ENCODE measurements at places on chromosomes 13 and 19.
A peak's percentile ranks its signal among the peaks of the same experiment; 100 is the strongest.

- peak; percentile 49 for DNase-seq
Observed at GRCh38 chr19:6239401-6239844, 40.4 kb downstream of the MLLT1 start.

DNA sequence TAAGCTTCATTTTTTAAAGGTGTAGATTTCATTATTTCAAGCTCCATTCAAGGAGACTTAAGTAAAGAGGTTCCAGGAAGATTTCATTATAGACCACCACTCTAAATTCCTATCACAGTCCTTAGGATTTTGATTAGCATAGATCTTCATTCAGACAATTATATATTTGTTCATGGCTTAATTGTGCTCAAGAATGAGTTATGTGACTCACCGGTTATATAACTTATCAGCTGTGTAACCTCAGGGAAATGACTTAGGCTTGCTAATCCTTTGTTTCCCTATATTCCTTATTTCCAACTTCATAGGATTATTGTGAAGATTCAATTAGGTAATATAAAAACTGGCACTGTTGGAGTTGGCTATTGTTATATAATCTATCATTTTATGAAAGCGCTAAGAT lies 632.8 kb upstream of the SPRY2 start:
- DNase-seq, result no peak

DNA sequence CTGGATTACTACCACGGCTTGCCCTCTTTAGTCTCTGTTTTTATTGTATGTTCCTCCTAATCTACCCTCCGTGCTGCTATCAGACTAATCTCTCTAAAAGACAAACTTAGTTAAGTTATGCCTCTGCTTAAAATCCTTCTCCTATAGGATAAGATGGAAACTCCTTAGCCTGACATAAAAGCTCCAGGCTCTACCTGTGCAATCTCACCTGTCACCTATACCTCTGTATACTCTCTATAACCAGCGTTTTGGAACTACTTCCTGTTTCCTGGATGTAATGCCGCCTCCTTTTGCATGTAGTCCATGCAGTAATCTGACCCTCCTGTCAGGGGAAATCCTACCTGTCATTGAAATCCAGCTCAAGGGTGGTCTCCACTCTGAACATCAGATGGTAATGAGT lies 41.2 kb downstream of the OLFM4 start:
- no peak for DNase-seq

DNA sequence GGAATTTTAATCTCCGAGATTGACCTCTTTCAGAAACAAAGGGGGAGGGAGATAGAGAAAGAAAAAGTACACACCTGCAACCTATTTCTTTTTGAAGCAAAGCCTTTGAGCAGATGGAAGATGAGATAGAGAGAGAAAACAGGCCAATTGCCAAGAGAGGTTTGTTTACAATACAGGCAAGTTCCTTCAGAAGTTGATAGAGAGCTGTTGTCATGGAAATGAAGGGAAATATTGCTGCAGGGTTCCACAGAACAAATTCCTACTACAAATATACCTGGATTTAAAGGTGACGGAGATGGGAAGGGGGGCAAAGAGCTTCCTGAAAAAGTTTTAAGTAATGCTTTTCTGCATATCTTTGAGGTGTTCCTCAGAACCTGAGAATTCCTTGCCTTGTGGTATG lies 388.4 kb downstream of the NDFIP2 start:
- no peak for DNase-seq

GRCh38 chr19:48169578-48169938 lies 586 bp downstream of the LIG1 start:
- DNase-seq, result peak; percentile 92

DNA sequence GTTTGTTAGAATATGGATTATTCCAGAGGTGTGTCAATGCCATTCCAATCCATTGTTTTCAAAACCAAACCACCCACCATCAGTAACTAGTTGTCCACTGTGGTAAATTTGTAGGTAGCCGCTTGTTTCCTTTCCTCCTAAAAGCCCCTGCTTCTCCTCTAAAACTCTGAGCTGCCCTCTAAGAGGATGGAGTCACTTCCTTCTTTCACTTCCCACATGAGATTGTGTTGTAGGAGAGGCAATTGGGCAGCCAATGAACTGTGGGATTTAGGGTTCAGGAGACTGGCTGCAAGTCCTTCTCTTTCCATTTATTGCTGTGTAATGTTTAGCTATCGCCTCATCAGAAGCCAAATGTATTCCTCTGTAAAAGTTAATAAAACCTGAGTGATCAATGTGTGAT lies 49.9 kb upstream of the RFXAP start:
- no peak for DNase-seq

- no peak for DNase-seq
Observed at GRCh38 chr19:39370735-39371134, 20.2 kb downstream of the PAF1 start.

- no peak for DNase-seq
Observed at GRCh38 chr19:34128558-34129250, 43.6 kb upstream of the LSM14A start.

- DNase-seq, result no peak
Observed at GRCh38 chr13:99383946-99384345, 76.7 kb upstream of the GPR183 start.

GRCh38 chr19:50705422-50706019 lies 14.1 kb downstream of the SHANK1 start:
- DNase-seq, result peak; percentile 43

- no peak for DNase-seq
Observed at GRCh38 chr19:5559804-5560133, 8.0 kb downstream of the TINCR start.

- DNase-seq, result no peak
Observed at GRCh38 chr13:49086722-49087121, 111.0 kb downstream of the FNDC3A start.

GRCh38 chr19:38024992-38025908 lies 118.2 kb downstream of the SIPA1L3 start:
- DNase-seq, result no peak
